Thoracic aorta (tissue), 2 donors: ENCODE measurements at places on chromosomes 1 and 21. TPM values are rescaled to one million over a fixed set of nuclear protein-coding genes. Genes with fewer than 3 reads are reported as not detected.
A peak's percentile ranks its signal among the peaks of the same experiment; 100 is the strongest.

Gene OR2M3
- not detected for total RNA-seq

DNA sequence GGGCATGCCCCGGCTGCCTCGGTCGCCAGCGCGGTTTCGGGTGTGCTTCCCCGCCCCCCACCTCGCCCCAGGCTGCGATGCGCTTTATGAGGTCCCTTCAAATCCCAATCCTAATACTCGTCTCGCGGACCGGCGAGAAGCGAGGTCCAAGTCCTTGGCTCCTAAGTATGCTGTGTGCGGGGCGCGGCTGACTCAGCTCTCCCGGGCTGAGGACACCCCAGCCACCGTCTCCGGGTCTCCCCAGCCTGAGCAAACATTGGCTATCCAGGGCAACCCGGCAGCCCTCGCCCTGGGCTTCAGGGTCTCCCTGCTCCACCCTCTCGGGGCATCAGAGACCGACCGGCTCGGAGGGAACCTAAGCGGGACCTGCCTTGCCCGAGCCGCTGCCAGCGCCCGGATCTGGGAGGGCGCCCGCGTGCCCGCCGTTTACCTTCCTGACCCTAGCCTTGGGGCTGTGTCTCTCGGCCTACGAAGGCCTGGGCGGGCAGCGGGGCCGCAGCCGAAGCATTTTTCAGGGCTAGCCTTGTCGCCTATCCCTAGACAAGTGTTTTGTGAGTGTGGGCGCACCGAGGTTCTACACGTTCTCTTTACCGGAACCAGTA, 1.2 kb downstream of the ITPKB start:
- H3K27ac ChIP-seq: peak overlapping the region; percentile 87
- no peak for DNase-seq
- H3K27me3 ChIP-seq: no peaks in the 10 kb centered on the region
- H3K4me3 ChIP-seq: peak overlapping the region; percentile 95

DNA sequence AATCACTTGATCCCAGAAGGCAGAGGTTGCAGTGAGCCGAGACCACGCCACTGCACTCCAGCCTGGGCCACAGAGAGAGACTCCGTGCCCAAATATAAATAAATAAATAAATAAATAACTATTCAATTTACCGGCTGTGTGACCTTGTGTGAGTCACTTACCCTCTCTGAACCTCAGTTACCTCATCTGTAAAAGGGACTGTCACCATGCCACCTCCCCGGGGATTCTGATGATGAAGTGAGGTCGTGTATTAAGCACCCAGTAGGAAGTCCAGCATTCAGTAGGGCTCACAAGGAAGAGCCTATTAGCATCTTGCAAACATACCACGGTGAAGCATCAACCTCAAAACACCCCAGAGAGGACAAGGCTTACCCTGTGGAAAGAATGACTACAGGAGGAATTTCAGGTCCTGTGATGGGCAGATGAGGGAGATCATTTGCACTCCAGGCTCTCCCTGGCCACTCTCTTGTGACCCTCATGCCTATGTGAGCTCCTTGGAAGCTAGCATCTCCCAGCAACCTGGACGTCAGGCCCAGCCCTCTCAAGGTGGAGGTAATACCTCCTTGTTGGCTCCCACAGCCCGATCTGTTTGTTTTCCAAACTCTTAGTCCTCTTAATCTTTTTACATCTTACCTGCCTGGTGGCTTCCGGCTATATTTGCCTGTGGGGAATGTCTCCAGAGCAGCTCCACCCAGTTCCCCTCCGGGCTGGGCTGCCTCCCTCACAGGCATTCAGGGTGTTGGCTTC, 7.6 kb upstream of the C1QA start:
- no peaks in the 10 kb centered on the region for H3K36me3 ChIP-seq
- no peak overlapping the region for H3K4me3 ChIP-seq
- H3K27me3 ChIP-seq: no peaks in the 10 kb centered on the region
- H3K27ac ChIP-seq: no peak overlapping the region

DNA sequence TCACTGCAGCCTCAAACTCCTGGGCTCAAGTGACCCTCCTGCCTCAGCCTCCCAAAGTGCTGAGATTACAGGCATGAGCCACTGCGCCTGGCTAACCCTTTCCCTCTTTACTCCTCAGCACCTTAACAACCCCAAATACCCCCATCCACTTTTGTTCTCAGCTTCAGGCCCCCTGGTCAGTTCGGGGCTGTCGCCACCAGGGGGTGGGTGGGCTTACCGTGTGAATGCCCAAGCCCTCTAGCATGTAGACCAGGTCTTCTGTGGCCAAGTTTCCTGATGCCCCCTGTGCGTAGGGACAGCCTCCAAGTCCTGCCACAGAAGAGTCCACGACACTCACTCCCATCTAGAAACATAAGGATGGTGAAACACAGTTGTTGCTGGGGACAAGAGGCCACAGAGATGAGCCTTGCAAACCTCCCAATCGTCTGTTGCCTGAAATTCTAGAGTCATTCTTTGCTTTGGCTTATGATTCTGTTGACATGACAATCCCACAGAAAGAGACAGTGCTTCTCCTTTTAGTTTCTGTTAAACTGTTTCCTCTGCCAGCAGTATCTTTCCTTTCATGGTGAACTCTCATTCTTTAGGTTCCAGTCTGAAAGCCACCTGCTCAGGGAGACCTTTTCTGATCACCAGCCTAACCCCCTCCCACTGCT, 3.8 kb upstream of the GALE start:
- H3K4me1 ChIP-seq: peaks cover 3% of the 10 kb centered on the region
- peaks cover 3% of the 10 kb centered on the region for H3K36me3 ChIP-seq
- no peak overlapping the region for H3K27ac ChIP-seq
- no peak for DNase-seq
- no peak overlapping the region for H3K4me3 ChIP-seq

- no peaks in the 10 kb centered on the region for H3K27me3 ChIP-seq
- no peak for DNase-seq
- H3K4me3 ChIP-seq: no peak overlapping the region
- H3K36me3 ChIP-seq: no peaks in the 10 kb centered on the region
- H3K27ac ChIP-seq: no peak overlapping the region
Observed at GRCh38 chr1:227892489-227893299, 55.0 kb downstream of the WNT9A start.
